Hair follicular keratinocyte (primary cell): ENCODE measurements at places on chromosomes 12 and 14. TPM values are rescaled to one million over a fixed set of nuclear protein-coding genes. Genes with fewer than 3 reads are reported as not detected.

HOXC12 gene
- total RNA-seq = 0.31 and 0.80 TPM in 2 replicates

KRT80 gene
- total RNA-seq = 0.11 and 0.55 TPM in 2 replicates

RNF31 gene
- total RNA-seq = 24.4 and 30.7 TPM in 2 replicates

GDF3 gene
- not detected in 2 replicates for total RNA-seq

SLC38A4 gene
- total RNA-seq = 0.27 and 0.31 TPM in 2 replicates

C14orf93 gene
- total RNA-seq = 16.7 and 18.8 TPM in 2 replicates

SLC17A8 gene
- not detected in 2 replicates for total RNA-seq

NDRG2 gene
- total RNA-seq = 2.8 and 7.8 TPM in 2 replicates

DBX2 gene
- not detected in 2 replicates for total RNA-seq

NPC2 gene
- 239 and 356 TPM in 2 replicates for total RNA-seq

NEUROD4 gene
- not detected in 2 replicates for total RNA-seq

ANKRD33 gene
- total RNA-seq = not detected in 2 replicates
